ENCODE measurements at places on chromosomes 11 and 22.

GRCh38 chr22:47411006-47411405, 648.6 kb downstream of the TBC1D22A start:
- no peak for DNase-seq

DNA sequence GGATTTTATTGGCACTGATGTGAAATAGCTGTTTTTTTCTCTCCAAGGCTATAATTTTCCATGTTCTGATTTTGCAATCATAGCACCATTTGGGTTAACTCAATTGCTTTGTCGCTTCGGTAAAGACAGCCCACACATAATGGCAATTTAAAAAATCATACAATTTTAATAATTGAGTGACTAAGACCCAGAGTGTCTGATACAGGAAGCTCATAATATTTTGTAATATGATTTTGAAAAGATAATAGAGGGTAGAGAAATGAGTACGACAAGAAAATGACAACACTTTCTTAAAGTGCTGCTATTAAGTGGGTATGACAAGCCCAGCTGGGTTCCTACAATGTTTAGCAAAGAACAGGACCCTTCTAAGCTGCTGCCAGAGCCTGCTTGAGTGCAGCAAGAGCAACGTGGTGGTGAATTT, 439.1 kb downstream of the METTL15 start:
- DNase-seq, result no peak

DNA sequence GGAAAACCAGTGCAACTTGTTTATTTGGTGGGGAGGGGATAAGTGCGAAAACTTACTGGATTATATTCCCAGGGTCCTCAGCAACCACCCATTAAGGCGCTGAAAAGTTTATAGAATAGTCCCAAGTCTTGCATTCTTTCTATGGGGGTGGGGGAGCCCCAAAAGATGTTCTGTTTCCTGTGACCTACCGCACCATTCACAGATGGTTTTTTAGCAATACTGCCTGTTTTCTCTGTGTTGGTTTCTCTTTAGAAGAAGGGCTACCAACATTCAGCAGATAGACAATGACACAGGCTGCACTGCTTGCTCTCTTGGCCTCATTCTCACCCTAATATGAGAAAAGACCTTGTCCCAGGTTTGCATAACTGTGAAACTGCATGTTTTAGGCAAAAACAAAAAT, 86.5 kb downstream of the FAM76B start:
- DNase-seq, result no peak

GRCh38 chr11:112106070-112106469, 19.4 kb downstream of the SDHD start:
- no peak for DNase-seq

GRCh38 chr11:33045551-33046255, 6.3 kb downstream of the TCP11L1 start:
- no peak for DNase-seq

GRCh38 chr11:131483453-131483852, 113.0 kb downstream of the NTM start:
- no peak for DNase-seq

GRCh38 chr22:28328756-28329155, 350.9 kb downstream of the TTC28 start:
- DNase-seq, result no peak

DNA sequence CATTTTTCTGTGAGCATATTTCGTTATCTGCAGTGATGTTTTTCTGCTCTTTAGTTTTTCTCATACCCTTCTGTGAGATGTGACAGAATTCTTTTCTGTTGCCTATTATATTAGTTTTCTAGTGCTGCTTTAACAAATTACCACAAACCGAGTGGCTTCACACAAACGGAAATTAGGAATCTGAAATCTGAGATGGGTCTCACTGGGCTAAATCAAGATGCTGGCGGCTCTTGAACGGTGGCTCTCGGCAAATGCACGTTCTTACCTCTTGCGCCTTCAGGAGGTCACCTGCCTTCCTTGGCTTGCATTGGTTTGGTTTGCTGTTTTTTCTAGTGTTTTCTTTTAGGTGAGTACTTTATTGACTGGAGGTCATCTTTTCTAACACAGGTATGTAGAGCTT, 13.0 kb downstream of the ZBED4 start:
- DNase-seq, result no peak

DNA sequence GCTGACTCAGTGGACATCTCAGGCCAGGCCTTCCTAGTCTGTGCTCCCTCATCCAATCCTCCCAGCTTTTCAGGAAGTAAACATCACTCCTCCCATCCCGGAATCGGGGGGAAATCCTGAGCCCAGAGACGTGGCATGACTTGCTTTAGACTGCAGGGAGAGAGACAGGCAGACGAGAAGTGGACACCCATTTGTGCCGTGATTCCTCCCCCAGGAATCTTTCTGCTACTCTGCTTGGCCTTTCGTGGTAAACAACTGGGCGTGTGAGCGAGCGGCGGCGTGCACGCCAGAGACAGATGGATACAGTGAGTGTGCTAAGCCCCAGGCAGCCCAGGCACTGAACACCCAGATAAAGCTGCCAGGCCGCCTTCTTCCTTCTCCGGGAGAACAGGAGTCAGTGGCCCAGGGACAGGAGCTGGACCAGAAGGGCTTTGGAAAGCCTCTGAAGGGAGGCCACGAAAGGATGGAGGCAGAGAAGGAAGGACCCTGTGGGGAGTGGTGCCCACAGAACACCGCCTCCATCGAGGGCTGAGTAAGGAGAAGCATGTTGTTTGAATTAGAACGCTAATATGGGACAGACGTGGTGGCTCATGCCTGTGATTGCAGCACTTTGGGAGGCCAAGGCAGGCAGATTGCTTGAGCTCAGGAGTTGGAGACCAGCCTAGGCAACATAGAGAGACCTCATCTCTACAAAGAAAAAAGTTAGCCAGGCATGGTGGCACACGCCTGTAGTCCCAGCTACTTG, 53.0 kb upstream of the PRR5 start:
- no peak for DNase-seq

GRCh38 chr22:37269936-37270678, 12.2 kb upstream of the CYTH4 start:
- DNase-seq, result no peak

GRCh38 chr22:24706054-24706453, 68.5 kb downstream of the PIWIL3 start:
- no peak for DNase-seq

GRCh38 chr11:80155412-80156017, 714.7 kb upstream of the TENM4 start:
- DNase-seq, result no peak

- DNase-seq, result no peak
These were observed 4.9 kb downstream of the TPBGL start for GRCh38 chr11:75245356-75246005.

GRCh38 chr11:75105462-75105925, 8.8 kb upstream of the OR2AT4 start:
- no peak for DNase-seq

- no peak for DNase-seq
These were observed 103.6 kb upstream of the HSD17B12 start for GRCh38 chr11:43576803-43577521.

DNA sequence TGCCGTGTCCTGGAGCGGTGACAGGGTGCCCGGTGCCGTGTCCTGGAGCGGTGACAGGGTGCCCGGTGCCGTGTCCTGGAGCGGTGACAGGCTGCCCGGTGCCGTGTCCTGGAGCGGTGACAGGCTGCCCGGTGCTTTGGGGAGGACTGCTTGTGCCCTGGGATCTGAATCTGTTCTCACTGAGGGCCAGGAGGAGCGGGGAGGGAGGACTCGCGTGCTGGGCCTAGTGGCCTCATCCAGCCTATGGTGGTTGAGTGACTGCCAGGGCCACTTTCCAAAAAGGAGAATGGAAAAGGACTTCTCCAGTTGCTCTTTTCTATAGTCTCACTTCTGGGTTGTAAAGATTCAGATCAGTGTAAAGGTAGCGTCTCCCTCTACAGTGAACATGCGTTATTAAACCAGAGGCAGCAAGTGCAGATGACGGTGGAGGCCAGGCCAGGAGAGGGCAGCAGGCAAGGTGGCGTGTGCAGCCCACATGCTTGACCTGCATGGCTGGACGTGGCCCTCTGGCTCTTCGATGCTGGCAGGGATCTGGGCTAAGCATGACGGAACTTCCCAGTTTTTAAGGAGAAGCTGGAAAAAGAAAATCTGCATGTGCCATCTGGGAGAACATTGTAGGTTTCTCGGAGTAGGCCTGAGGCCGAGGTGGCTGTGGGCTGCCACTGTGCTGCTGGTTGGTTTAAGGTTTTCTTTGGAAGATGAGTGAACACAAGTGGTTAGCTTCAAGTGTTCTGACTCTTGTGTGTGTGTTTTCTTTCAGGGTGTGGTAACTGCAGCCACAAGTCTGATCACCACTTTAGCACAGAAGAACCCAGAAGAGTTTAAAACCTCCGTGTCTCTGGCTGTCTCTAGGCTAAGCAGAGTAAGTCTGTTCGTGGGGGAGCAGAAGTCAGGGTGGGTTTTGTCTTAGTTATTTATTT, 55.0 kb downstream of the AP2A2 start:
- DNase-seq, result no peak

DNA sequence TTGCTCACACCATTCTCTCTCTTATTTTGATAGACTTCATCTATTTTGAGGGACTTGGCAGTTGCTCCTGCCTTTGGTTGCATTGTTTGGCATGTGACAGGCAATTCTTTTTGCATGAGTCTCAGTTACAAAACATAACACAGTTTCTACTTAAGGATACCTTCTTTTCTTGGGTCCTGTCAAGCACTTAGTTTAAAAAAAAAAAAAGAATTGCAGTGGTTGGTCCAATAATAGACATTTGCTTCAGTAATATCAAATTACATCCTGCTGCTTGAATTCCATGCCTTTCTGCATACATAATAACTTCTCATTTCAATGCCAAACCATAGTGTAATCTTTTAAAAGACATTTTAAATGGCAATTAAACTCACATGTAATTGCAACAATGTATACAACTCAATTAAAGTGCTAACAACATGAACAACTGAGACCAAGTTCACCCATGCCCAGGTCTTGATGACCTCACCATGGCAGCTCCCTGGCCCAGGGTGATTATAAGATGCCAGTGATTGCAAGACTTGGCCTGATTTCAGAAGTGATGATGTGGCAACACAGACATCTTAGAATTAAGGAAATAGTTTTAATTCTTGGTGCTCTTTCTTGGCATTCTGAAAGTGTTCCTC, 32.2 kb upstream of the PLET1 start:
- no peak for DNase-seq

DNA sequence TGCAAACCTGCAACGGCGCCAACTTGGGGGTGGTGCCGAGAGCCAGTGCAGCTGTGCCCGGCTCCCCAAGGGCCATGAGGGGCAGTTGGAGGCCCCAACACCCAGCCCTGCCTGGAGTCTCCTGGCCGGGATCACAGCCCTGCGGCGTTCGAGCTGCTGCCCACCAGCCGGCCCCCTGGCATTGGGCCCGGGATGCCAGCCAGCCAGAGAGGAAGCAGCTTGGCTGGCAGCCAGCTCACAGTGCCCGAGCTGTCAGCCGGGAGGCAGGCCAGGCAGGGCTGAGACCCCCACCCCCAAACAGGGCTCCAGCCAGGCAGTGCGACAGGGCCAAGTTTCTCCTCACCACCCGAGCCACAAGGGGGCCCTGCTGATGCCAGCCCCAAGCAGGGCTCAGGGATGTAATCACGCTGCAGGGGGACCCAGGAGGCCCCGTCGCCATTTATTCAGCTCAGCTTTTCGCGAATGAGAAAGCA, 26.0 kb upstream of the TCF20 start:
- DNase-seq, result no peak

DNA sequence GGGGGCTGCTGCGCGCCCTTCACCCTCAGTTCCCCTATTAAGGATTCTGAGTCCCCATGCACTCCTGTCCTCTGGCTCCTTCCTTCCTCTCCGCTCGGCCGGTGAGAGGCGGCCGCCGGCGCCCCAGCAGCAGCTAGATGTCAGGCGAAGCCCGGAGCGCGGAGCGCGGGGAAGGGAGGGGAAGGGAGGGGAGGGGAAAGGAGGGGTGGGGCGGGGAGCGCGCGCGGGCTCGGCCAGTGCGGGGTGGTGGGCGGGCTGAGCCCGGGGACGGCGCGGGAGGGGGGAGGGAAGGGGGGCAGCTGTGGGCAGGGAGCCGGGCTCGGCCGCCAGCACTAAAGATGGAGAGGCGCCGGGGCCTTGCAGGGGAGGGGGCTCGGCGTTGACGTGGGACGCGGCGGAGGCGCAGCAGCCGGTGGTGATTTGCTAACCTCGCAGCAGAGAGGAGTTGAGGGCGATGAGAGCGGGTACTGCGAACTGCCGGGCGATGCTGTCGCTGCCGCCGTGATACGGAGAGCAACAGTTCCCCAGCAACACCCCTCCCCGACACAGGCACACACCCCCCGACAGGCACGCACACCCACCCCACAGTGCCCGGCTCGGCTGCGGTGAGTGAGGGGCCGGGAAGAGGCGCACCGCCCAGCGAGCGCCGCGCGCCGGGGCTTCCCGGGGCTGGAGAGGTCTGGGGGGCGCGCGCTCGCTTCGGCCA, at the start of gene ZBTB16:
ZBTB16 (plus strand) TSS at position 434 of the 706 bp plus-strand sequence. CDS start 3,590 bp downstream, outside the sequence.
- peak; percentile 46 for DNase-seq

- DNase-seq, result no peak
These were observed 838 bp downstream of the FKBP2 start for GRCh38 chr11:64241491-64242374.

GRCh38 chr11:65558002-65558929, at the start of gene LTBP3:
LTBP3 (minus strand) TSS chr11:65558359; CDS start chr11:65557959, 400 bp downstream.
- DNase-seq, result peak; percentile 19

DNA sequence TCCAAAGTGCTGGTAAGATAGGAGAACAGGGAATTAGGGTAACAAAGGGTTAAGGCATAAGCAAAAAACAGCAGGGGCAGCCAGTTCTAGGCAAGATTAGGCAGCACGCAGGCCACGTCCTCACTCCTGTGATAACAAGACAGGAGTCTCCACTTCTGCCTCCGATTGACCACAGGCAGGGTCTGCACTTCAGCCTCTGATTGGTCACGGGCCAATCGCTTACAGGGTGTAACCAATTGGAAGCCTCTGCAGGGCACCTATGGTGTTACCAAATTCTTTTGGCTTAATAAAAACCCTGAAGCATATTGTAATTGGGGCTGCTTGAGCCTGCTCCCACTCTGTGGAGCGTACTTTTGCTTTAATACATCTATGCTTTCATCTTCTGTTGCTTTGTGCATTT, 12.2 kb upstream of the GSTP1 start:
- DNase-seq, result no peak

DNA sequence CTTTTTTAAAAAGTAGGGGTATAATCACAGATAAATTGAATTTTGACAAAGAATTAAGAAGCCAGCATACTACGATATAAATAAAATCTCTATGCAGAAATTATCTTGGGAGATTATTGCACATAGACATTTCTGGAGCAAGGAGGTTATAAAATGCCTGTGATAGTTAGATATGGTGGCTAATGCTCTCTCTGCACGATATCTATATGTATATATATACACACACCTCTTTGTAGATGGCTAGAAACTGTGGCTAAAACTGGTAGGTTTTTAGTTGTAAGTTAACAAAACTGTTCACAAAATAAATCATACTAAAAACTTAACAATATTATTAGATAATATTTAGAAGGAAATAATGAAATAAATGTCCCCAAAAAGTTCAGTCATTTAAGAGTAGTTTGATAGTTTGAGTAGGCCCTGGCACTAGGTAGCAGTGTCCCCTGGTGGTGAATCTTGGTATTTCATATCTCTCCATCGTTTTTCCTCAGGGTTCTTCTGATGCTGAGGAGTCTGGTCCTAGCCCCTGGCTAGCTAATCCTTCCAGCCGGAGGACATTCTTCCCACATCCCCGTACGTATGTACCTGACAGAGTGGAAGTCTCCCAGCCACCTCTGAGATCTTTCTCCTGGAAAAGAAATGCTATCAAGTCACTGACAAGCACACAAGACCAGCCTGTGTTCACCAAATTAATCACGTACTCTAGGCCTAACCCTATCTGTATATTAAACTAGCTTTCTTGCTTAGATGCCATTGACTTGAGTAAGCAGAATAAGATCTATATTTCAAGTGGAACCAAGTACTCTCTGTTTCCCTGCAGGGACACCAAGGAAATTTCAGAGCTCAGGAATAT, 32.2 kb downstream of the ART5 start:
- no peak for DNase-seq

- peak; percentile 4 for DNase-seq
These were observed 4.2 kb upstream of the STIP1 start for GRCh38 chr11:64181506-64182411.

Data from activated effector memory CD4-positive, alpha-beta T cell treated with Interleukin-2 at 50 U/mL for 16 hours (primary cell).